Kidney epithelial cell (primary cell): ENCODE measurements at places on chromosomes 4 and X. TPM values are rescaled to one million over a fixed set of nuclear protein-coding genes. Genes with fewer than 3 reads are reported as not detected.

- DNase-seq = no peak
These were observed 82.2 kb downstream of the FNIP2 start for GRCh38 chr4:158850800-158851644.

The FREM3 gene
- 0.07 TPM in 1 of 2 replicates, not detected in the other for total RNA-seq

GRCh38 chr4:153205757-153206156 lies 1.5 kb downstream of the TRIM2 start:
- DNase-seq = no peak

GRCh38 chr4:128386761-128387599 lies 99.4 kb upstream of the PGRMC2 start:
- DNase-seq = peak; percentile 91

- no peak for DNase-seq
These were observed 651.2 kb upstream of the GALNT7 start for GRCh38 chr4:172517391-172517790.

The C4orf36 gene
- total RNA-seq = 0.71 TPM in 1 of 2 replicates, not detected in the other

GRCh38 chrX:40912576-40912975 lies 172.7 kb upstream of the USP9X start:
- no peak for DNase-seq

The UGDH gene
- 58.7 and 124 TPM in 2 replicates for total RNA-seq

DNA sequence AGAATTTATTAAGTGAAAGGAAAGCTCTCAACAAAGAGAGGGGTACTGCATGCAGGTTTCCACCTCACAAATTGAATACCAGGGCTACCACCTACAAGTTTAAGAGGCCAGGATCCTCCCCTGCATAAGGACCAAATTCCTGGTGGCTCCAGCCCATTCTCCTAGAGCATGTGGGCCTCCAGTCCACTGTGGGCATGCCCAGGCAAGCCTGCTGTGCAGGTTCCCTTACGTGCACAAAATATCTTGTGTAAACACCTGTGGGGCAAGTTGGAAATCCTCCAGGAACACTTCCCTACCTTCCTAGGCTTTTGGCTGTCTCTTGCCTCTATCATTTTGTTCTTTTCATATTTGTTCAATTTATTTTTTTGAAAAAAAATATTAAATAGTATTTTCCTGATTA lies 724.3 kb downstream of the ARAP2 start:
- DNase-seq = no peak

The FRMD7 gene
- total RNA-seq = not detected in 2 replicates

GRCh38 chr4:102344520-102344953 lies 745 bp downstream of the SLC39A8 start:
- no peak for DNase-seq

GRCh38 chr4:125346616-125347015 lies 31.9 kb downstream of the FAT4 start:
- DNase-seq = no peak

The MGST2 gene
- total RNA-seq = 29.8 and 35.8 TPM in 2 replicates

DNA sequence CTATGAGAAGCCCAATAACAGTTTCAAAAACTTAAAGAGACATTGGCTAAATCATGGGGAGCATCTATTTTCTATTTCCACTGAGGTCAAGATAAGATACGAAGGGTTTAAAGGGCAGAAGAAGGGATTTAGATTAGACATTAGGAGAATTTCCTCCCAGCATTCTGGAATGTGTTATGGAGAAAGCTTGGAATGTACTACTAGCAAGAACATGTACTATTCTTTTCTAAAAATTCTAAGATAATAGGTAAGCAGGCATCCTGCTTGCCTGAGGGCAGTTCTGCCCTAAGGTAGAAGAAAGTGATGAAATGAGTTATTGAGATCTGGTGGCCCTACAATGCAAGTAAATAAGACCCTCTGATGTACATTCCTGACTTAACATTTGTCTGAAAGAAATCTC lies 279.2 kb downstream of the NR3C2 start:
- no peak for DNase-seq

GRCh38 chr4:130092187-130093015 lies 996.4 kb downstream of the C4orf33 start:
- no peak for DNase-seq

The GCNA gene
- 3.1 and 4.1 TPM in 2 replicates for total RNA-seq

The SERTM2 gene
- total RNA-seq = not detected in 2 replicates

GRCh38 chr4:84413976-84414375 lies 85.1 kb downstream of the NKX6-1 start:
- DNase-seq = no peak
